ENCODE measurements at places on chromosomes 11 and 22. TPM values are rescaled to one million over a fixed set of nuclear protein-coding genes. Genes with fewer than 3 reads are reported as not detected.

The TP53I11 gene
- 12.5 TPM for total RNA-seq

The SCN3B gene
- not detected for total RNA-seq

DNA sequence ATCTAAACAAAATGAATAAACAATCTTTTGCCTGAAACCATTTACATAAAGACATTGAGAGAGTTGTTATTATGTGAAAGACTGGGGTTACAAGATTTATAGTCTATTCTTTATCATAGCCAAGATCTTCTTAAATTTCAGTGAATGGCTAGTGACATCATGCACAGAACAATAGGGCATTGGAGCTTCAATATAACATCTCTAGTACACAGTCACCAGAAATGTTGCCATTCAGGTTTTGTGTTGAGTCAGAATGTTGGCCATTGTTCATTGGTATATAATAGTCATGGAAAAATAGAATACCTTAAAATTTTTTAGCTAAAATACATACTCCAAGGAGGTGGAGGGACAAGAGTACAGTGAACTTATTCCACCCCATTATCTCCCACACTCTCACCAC is 44.3 kb downstream of the SLC5A12 start:
- H3K36me3 ChIP-seq: no peaks in the 10 kb centered on the region
- no peak overlapping the region for H3K4me3 ChIP-seq
- no peaks in the 10 kb centered on the region for H3K27me3 ChIP-seq
- H3K27ac ChIP-seq: no peak overlapping the region
- DNase-seq: no peak

GRCh38 chr11:101923554-101923953 is 7.2 kb upstream of the ANGPTL5 start:
- H3K27ac ChIP-seq: no peak overlapping the region
- peaks cover 6% of the 10 kb centered on the region for H3K36me3 ChIP-seq
- DNase-seq: no peak

- H3K4me3 ChIP-seq: no peak overlapping the region
- no peaks in the 10 kb centered on the region for H3K4me1 ChIP-seq
- DNase-seq: no peak
- H3K27ac ChIP-seq: no peak overlapping the region
Observed at GRCh38 chr11:130728185-130729180, 187.8 kb downstream of the SNX19 start.

All from activated naive CD8-positive, alpha-beta T cell treated with anti-CD3 and anti-CD28 coated beads for 36 hours (primary cell).